Metanephros (tissue), 2 donors: ENCODE measurements at places on chromosomes 16 and 17. TPM values are rescaled to one million over a fixed set of nuclear protein-coding genes. Genes with fewer than 3 reads are reported as not detected.

The NTN1 gene
- 11.3 TPM for total RNA-seq

The KCNG4 gene
- total RNA-seq = not detected

The CHST5 gene
- total RNA-seq = 0.58 TPM

The ASPHD1 gene
- total RNA-seq = 1.3 TPM

The EFCAB13 gene
- 7.4 TPM for total RNA-seq

The PIEZO1 gene
- 117 TPM for total RNA-seq

The EFCAB5 gene
- total RNA-seq = 0.82 TPM

The SLC13A2 gene
- total RNA-seq = 1.9 TPM

The CD79B gene
- 6.8 TPM for total RNA-seq
